ENCODE measurements at places on chromosomes 7 and 10. TPM values are rescaled to one million over a fixed set of nuclear protein-coding genes. Genes with fewer than 3 reads are reported as not detected.

GRCh38 chr7:45081670-45081974 is 7.1 kb downstream of the NACAD start:
- DNase-seq: no peak

- no peak for DNase-seq
These were observed 126.2 kb downstream of the NEURL1 start for GRCh38 chr10:103619424-103620351.

- DNase-seq: no peak
These were observed 96.5 kb upstream of the NAMPT start for GRCh38 chr7:106381252-106381651.

GRCh38 chr10:76576276-76576962 is 1061.2 kb downstream of the KCNMA1 start:
- peak; percentile 26 for DNase-seq

DNA sequence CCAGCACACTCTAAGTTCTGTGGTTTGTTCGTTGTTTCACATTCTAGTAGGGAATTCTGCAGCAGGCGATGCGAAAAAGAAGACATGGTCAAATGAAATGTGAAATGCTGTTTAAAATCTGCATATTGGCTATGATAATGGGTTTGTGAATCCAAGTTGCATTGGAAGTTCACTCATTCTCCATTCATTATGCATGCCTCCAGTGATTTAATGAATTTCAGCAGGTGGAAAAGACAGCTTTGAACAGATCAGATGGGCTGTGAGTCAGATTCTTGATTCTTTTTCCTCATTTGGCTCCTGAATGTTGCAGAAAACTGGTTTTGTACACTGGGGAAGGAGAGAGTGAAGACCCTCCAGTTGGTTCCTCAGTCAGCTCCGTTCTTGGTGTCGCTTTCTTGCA is 52.1 kb downstream of the PNLIPRP2 start:
- DNase-seq: no peak

DNA sequence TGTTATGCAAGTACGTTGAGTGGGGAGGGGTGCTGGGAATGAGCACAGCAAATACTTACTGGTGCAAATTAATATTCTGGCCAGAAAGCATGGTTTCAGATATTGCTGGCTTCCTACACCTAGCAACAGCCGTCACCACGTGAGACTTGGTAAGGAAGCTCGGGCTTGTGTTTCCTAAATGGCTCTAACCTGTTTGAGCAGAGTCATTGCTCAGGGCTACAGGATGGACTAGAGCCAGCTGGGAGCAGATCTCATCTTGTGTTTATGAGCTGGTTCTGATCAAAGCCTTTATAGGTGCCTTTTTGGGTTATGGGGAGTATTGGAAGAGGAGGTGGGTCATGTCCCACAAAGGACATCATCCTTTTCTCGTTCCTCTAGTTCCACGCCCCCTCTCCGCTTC is 200.3 kb downstream of the BUB3 start:
- no peak for DNase-seq

GRCh38 chr10:3977761-3978160 is 192.8 kb upstream of the KLF6 start:
- no peak for DNase-seq

- DNase-seq: no peak
These were observed 19.6 kb downstream of the ANXA11 start for GRCh38 chr10:80185578-80186299.

GRCh38 chr10:51527522-51528219 is 171.7 kb downstream of the CSTF2T start:
- DNase-seq: no peak

DNA sequence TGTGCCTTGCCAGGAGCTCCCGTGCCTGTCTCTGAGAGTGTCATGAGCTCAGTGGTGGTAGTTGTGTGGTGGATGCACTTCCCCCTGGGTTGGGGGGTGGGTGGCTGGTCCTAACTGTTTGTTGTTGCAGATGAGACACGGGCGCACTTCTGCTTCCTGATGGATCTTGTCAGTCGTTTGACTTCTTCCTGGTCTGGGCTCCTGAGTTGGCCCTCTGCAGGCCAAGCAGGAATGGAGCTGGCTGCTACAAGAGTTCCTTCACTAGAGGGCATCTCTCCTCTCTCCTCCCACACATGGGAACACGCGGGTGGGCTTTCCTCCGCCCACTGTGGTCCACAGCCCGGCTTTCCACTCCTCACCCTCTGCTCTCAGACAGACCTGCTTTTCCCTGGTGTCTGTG is 82.0 kb downstream of the BMS1 start:
- DNase-seq: no peak

- no peak for DNase-seq
These were observed 23.1 kb upstream of the SAR1A start for GRCh38 chr10:70193391-70193844.

Gene PTF1A
- total RNA-seq: not detected

Gene FAM25G
- total RNA-seq: not detected

Gene STK17A
- total RNA-seq: 97.8 TPM

Gene TRIL
- not detected for total RNA-seq

All from A172 (cell line).